ENCODE measurements at places on chromosomes 3 and 15.

GRCh38 chr3:134279466-134279865, 28.8 kb upstream of the RYK start:
- no peak for DNase-seq

DNA sequence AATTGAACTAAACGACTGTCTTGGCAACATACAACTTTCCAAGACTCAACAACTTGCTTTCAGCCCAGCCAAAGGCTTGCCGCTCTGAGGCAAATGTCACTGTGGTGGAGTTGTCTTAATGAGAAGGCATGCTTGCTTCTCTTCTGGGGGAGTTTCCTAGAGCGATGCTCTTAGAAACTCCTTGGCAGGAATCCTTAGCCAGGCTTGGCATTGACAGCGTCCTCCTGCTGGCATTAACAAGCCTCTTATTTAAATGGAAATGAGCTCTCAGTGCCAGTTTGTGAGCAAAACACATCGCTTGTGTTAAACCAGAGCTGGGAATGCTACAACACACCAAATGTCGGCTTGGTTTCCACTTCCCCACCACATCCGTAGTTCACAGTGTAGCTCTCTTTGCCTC, 265.5 kb upstream of the TPRG1 start:
- no peak for DNase-seq

- no peak for DNase-seq
Observed at GRCh38 chr15:25178835-25179672, 224.3 kb downstream of the SNRPN start.

GRCh38 chr3:28940530-28940929, 340.3 kb upstream of the RBMS3 start:
- DNase-seq: no peak

GRCh38 chr3:145384307-145384706, 776.7 kb downstream of the PLOD2 start:
- no peak for DNase-seq

DNA sequence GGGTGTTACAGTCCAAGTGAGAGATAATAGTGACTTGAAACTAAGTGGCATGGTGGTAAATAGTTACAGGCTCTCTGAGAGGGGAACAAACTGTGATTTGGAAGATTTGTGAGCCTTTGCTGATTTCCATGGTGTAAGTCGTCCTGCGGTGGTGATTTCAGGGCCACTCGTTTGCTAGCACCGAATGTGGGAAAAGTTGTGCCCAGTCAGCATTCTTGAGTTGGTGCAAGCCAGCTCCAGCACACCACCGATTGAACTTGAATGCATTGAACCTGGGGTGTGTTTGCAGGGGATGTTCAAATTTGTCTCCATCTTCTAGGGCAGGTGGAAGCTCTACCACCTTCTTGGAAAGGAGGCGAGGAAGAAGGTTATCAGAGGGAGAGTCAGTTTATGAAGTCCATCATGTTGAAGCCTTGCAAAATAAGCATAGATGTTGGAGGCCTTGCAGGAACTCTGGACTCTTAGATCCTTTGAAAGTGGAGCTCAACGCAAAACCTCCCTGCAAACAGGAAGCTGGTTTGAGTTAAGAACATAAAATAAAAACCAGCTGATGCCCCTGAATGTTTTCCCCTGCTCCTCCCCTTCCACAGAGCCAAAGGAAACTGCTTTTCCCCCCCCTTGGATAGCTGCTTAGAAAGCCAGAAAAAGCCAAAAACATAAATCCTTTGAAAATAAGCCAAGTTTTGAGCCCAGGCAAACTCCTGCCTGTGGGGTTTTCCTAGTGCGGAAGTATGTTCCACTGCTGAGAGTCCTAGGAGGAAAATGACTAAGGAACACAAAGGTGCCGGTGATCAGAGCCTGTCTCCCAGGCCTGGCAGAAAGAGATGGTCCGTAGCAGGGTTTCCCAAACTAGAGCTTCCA, 21.9 kb downstream of the MAPKBP1 start:
- DNase-seq: no peak

DNA sequence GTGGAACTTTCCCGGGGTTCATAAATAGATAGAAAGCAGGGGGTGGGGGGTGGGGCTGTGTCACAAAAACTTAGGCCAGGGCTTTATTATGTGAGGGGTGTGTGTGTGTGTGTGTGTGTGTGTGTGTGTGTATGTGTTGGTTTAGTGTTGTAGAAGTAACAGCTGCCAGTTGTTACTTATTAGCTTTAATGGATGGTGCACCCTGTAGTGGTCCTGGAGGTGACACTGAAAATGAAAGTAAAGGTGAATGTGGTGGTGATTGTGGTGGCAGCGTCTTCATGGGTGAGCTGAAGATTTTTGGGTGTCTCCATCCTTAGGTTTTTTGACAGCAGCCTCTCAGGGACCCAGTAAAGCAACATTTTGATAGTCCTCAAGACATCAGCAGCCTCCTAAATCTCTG, 449.9 kb downstream of the PDCD6IP start:
- DNase-seq: no peak

DNA sequence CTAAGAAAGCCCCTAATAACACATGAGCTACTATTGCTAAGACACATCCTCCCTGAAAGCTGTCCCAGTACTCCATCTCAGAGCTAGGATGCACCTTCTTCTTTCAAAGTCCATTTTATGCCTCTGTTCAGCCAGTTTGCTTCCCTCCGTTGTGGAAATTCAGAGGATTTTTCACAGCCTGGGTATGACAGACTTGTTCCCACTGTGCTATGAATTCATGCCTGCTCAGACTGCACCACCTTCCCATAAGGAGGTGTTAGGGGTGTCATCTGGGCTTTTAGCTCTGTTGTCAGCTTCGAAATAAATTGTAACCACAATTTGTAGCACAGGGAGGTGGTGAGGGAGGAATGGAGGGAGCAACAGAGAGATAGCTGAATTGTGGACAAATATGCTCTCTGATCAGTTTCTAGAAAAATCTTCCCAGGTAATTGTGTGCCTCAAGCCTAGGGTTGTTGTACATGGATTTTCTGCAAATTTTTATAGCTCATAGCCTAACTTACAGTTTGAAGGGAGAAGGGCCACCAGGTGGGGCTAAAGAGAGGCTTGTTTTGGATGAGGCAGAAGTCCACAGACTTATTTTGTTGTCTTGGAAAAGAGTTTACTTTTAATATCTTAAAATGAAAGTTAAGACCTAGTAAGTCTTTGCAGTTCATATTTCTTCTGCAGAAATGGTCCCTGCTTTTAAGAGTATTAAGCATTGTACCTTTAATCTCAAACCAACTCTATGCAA, 462.0 kb downstream of the PDCD6IP start:
- DNase-seq: peak; percentile 27

GRCh38 chr3:165713479-165713878, 123.7 kb downstream of the BCHE start:
- no peak for DNase-seq

- DNase-seq: no peak
Observed at GRCh38 chr3:115388166-115388565, 235.1 kb upstream of the GAP43 start.

DNA sequence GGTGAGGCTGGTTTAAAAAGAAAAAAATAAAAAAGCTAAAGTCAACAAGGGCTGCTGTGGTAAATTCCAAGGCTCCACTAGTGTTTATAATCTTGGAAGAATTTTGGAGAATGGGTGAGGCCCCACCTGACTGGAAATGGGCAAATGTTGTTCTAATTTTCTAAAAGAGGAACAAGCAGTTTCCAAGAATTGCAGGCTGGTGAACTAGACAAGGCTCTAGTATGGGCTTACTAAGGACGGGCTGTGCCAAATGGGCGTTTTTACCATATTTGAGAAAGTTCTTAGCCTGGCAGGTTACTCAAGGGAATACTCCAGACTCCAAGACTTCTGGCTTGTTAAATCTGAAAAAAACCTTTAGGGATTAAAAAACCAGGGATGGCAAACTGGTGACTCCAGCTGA, 67.0 kb upstream of the ABHD2 start:
- DNase-seq: no peak

GRCh38 chr15:85031086-85031943, 49.7 kb downstream of the PDE8A start:
- DNase-seq: no peak

DNA sequence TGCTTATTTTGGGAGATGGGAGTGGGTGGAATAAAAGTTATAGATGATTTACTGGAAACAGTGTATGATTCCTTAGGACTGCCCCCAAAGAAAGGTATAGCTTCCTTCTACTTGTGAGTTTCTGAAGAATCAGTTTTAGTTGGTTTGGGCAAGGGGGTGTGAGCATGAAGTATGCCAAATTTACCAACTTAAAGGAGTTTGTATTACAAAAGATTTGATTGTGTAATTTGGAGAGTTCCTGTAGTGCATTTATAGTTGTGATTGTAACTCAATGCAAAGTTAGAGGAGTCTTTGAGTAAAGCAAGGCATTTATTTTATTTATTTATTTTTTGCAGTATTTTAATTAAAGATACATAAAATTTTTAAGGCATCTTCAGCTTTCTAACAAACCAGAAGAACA, 42.8 kb downstream of the TSC22D2 start:
- peak; percentile 20 for DNase-seq

DNA sequence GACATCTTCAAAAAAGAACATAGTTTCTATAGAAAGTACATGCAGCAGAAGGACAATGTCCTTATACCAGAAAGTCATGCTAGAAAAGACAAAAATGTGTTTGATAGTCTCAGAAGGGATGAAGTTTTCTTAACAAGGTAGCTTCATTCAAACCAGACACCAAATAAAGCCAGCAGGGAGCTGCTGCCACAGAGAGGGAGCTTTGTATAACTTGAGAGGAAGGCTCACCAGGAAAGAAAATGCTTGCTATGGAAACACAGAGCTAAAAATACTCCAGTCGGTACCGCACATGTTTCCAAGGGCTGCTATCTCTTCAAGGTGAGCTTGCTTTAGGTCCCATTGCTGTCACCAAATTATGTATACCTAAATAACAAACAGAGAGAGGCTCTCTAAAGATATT, 1074.8 kb upstream of the ALCAM start:
- DNase-seq: no peak

GRCh38 chr3:66475386-66476020, 25.3 kb downstream of the LRIG1 start:
- no peak for DNase-seq

DNA sequence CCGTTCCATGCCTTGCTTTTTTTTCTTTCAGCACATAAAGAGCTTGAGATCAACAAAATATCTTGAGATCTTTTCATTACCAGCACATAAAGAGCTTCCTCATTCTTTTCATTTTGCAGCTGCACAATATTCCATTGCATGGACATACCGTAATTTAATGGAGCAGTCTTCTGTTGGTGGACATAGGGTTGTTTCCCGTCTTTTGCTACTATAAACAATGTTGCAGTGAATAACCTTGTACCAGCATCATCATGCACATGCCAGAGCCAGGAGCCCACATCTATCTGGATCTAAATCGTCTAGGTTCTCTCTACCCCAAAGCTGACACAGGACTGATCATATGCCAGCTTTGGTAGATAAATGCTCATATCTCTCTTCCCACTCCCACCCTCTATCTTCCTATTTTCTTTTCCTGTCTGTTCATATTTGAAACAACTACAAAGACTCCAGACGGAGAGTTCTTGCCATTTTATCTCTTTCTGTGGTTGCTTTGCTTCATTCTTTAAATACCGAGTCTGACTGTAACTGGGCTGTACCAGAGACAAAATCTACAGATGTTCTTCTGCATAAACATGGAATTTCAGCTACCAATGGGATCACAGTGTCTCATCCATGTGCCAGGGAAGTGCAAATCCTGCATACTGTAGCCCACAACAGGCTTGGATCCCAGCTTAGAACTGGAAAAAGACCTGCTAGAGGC, 47.1 kb upstream of the AKAP13 start:
- DNase-seq: no peak

- DNase-seq: no peak
Observed at GRCh38 chr15:47136236-47136635, 581.1 kb upstream of the SEMA6D start.

GRCh38 chr15:25478313-25478712, 39.5 kb upstream of the UBE3A start:
- no peak for DNase-seq

DNA sequence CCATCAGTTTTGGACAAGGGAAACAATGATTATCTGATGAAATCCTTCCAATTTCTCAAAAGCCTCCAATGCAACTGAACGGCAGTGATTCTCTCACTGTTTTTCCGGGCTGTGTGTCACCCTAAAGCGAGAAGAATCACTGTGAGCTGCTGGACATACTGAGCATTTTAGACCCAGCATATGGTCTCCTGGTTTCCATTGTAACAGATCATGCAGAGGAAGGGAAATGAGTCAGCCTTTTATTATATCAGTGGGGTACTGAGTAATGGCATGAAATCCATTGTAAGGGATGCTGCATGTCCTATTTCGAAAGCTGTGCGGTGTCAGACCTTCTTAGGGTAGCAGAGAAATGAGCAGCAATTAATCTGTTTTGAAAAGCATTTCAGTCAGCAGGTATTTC, 287.1 kb downstream of the IL5RA start:
- no peak for DNase-seq

GRCh38 chr3:14871456-14872200, 52.9 kb downstream of the FGD5 start:
- no peak for DNase-seq

- DNase-seq: no peak
Observed at GRCh38 chr3:194379651-194380050, 10.1 kb upstream of the LRRC15 start.

GRCh38 chr3:88744896-88745295, 362.5 kb upstream of the EPHA3 start:
- no peak for DNase-seq

- no peak for DNase-seq
Observed at GRCh38 chr3:139695007-139695406, 17.2 kb upstream of the NMNAT3 start.

- no peak for DNase-seq
Observed at GRCh38 chr3:173897631-173898030, 500.1 kb downstream of the NLGN1 start.

DNA sequence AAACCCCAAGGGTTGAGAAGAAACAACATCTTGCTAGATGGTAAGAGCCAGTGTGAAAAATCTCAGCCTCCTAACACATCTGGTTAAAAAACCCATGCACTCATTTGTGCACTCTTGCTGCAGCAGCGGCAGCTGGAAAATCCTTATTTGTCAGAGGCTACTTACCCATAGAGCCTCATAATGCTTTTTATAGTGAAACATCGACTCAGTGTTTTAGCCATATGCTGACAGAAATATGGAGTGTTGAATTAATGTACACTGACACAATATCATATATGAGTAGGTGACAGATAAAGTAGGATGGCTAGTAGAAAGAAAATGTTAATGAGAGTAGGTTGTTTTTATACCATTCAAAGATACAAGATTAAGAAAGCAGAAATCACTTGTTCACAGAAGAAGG, 13.0 kb downstream of the SLC9A9 start:
- DNase-seq: no peak

DNA sequence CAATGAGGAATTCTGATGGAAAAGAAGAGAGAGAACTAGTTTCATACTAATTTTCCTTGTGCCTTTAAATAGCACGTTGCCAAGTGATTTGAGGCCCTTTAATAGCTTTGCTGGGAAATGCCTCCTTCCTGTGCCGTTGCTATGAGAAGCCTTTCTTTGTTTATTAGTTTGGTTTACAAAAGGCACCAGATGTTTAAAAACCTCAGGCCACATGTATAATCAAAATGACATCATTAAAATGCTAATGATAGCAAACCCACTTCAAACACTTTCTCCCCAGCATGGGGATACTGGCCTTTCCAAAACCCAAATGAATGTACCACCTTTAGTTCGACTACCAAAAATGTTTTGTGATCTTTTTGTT, 50.0 kb upstream of the TBC1D23 start:
- no peak for DNase-seq

- no peak for DNase-seq
Observed at GRCh38 chr15:80494351-80494751, 90.2 kb downstream of the ARNT2 start.

GRCh38 chr3:101784855-101785613, 6.0 kb downstream of the NXPE3 start:
- peak; percentile 23 for DNase-seq

Measured in HL-60 (cell line).